Breast epithelium (tissue), 4 donors: ENCODE measurements at places on chromosomes 13 and 19.
A peak's percentile ranks its signal among the peaks of the same experiment; 100 is the strongest.

- DNase-seq = no peak
Observed at GRCh38 chr19:56291867-56292266, 19.3 kb downstream of the EDDM13 start.

DNA sequence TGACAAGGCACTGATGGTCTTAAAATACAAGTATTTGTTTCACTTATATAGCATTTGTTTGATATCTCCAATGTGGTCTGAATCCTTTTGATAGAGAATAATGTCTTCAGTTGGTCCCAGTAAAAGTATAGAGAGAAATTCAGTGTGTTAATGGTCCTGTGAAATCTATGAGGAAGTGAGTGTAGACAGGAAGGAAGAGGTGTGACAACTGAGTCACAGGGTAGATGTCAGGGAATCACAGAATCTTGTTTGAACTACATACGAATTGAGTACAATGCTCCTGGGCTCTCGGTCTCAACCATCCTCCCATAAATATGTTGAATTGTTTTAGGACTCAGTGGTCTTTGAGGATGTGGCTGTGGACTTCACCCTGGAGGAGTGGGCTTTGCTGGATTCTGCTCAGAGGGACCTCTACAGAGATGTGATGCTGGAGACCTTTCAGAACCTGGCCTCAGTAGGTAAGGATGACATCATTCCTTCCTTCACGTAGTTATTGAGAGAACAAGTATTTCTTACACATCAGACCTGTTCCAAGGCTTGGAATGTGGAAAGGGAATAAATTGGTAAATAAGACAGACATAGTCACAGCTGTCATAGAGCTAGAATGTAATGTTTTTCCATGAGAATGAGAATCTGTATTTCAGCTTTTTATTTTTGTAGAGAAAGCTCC is 9.1 kb downstream of the ZNF555 start:
- DNase-seq = no peak

GRCh38 chr13:113841353-113841650 is 22.6 kb downstream of the GAS6 start:
- DNase-seq = no peak

DNA sequence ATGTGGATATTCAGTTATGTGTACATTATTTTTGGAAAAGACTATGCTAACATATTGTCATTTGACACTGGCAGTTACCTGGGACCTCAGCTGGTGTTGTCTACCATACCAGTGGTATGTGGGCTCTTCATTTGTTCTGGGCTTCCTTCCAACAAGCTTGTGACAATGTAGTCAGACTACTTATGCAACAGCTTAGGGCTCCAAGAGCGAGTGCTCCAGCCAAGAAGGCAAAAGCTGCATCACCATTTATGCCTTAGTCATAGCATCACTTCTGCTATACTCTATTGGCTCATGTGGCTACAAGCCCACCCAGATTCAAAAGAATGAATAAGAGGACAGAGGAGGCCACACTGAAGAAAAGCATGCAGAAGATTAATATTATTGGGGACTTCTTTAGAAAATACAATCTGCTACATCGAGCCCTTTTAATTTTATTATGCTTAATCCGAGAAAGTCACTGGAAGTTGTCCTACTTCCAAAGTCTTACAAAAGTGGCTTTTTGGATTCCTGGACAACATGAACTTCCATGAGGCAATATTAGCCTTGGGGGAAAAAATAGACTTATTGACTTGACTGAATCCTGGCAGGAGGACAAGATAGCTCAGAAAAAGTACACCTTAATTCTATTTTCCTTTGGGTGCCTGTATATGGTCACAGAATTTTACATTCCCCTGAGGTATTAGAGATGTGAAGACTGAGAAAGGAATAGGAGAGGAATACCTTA is 529.4 kb upstream of the HTR2A start:
- DNase-seq = peak; percentile 77

DNA sequence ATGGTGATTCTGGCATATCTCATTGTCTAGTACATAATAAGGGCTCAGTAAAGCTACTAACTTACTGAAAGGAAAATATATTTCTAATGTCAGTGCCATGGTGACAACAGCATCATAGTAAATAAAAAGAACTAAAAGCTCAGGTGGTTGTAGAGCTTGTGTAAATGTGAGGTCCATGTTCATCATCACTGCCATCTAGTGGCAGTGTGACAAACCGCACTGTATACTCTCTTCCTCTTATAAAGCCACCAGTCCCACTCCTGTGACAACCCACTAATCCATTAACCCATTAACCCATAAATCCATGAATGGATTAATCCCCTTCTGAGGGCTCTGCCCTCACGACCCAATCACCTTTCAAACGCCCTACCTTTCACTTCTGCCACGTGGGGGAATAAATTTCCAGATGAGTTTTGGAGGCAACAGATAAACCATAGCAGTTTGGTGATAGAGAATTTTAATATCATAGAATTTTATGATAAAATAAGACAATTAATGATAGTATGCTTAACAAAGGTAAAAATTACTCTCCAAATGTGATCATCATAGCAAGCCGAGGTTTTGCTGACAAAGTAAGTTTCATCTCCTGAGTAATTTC is 160.4 kb upstream of the SGCG start:
- no peak for DNase-seq

DNA sequence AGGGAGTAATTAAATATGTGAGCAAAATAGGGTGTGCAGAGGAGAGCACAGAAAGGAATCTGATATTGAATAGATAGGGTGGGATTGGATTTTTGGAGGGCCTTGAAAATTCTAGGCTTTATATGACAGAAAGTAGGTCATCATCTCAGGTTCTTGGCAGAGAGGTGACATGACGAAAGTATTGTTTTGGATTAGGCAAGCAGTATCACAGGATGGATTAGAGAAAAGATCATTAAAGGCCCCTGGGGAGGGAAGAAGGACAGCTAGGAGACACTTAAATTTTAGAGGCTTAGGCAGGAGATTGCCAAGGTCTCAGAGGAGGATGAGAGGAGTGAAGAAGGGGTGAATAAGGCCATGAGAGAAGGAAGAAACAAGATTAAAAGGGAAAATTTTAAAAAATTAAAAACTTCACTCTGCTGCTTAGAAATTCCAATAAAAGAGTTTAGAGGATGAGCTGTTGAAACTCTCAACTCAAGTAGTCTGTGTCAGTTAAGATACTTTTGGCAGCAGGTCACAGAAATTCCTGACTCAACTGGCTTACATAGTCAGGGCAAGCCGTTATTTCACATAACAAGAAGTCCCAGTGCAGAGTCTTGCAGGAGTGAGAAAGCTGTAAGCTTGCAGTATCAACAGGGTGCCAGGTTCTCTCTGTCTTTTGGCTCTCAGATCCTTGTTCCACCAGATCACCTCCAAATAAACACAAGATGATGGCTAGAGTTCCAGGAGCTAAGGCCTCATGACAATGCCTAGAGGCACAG is 8.8 kb downstream of the GPC6 start:
- no peak for DNase-seq

GRCh38 chr13:73299787-73300186 is 241.0 kb downstream of the KLF5 start:
- DNase-seq = no peak

DNA sequence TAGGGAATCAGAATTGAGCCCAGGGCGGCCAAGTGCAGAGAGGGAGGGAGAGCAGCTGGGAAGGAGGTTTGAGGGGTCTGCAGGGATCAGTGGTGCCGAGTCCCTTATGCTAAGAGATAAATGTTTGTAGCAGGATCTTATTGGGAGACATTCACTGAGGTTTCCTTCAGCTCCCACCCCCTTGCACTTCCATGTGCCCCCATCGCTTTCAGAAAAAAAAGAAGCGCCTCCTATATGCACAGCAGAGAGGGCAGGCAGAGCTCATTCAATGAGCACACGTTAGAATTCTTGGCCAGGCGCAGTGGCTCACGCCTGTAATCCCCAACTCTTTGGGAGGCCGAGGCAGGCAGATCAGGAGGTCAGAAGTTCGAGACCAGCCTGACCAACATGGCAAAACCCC is 28.0 kb downstream of the CYP4F2 start:
- no peak for DNase-seq

- no peak for DNase-seq
Observed at GRCh38 chr13:49683489-49683888, 7.8 kb downstream of the EBPL start.

DNA sequence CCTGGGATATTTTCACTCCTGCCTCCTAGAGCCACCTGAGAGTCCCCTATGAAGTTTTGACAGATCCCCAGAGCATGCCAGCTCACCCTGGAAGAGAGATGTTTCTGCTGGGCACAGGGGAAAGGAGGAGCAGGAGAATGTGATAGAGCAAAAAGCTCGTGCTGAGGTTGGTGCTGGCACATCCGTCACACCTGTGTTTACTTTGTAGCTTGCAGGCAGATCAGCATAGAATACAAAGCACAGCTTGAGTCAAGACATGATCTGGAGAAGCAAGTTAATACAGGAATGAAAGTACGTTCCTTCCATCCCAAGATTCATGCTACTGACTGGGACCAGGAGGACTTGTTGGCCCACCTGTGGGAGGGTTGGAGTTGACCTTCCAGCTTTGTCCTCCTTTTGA is 46.1 kb downstream of the HSPH1 start:
- DNase-seq = no peak

- DNase-seq = no peak
Observed at GRCh38 chr13:98582947-98583346, 6.0 kb upstream of the STK24 start.

GRCh38 chr19:41887711-41888382 is 4.9 kb downstream of the ARHGEF1 start:
- no peak for DNase-seq

- no peak for DNase-seq
Observed at GRCh38 chr19:28827382-28827781, 385.6 kb downstream of the UQCRFS1 start.

- no peak for DNase-seq
Observed at GRCh38 chr13:51839711-51840540, 5.1 kb downstream of the TMEM272 start.

DNA sequence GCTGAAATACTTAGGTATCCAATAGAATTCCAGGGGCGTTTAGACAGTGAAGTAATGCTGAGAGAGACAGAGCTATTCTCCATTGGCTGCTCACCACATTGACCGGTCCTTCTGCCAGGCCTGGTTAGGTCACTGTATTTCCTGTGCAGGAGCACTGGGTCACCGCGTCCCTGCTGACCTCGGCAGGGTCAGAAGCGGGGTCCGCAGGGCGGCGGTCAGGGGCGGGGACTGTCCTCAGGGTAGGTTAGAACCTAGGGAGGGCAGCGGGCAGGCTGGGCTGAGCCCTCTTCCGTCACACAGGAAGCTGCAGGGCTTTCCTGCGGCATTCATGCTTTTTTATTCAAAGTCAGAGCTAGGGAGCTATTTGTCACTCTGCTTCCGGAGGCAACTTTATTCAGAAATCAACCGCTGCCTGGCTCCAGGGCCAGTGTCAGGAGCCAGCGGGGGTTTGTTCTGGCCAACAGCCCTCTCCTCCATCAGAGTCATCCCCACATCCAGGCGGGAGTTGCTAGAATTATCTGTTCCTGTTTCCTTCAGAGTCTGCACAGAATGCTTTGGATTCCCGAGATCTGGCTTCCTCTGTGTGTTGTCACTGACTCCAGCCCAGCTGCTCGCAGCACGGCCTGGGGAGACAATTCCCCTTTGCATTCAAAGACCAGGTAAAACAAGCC is 81.2 kb upstream of the WASF3 start:
- DNase-seq = no peak

GRCh38 chr13:66430269-66430668 is 799.9 kb downstream of the PCDH9 start:
- DNase-seq = no peak

GRCh38 chr13:113970810-113971470 is 2.9 kb downstream of the C13orf46 start:
- peak; percentile 91 for DNase-seq

DNA sequence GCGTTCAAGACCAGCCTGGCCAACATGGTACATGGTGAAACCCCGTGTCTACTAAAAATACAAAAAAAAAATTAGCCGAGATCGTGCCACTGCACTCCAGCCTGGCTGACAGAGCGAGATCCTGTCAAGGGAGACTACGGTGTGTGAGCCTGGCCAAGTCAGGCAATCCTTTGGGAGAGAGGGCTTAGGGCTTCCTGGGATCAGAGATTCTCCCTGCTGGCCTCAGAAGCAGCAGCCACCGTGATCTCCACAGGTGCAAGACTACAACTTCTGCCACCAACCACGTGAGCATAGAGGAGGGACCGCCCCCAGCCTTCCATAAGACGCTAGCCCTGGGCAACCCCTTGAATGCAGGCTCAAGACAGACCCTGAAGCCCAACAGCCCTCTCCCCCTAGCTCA is 7.6 kb downstream of the MFSD12 start:
- DNase-seq = no peak

DNA sequence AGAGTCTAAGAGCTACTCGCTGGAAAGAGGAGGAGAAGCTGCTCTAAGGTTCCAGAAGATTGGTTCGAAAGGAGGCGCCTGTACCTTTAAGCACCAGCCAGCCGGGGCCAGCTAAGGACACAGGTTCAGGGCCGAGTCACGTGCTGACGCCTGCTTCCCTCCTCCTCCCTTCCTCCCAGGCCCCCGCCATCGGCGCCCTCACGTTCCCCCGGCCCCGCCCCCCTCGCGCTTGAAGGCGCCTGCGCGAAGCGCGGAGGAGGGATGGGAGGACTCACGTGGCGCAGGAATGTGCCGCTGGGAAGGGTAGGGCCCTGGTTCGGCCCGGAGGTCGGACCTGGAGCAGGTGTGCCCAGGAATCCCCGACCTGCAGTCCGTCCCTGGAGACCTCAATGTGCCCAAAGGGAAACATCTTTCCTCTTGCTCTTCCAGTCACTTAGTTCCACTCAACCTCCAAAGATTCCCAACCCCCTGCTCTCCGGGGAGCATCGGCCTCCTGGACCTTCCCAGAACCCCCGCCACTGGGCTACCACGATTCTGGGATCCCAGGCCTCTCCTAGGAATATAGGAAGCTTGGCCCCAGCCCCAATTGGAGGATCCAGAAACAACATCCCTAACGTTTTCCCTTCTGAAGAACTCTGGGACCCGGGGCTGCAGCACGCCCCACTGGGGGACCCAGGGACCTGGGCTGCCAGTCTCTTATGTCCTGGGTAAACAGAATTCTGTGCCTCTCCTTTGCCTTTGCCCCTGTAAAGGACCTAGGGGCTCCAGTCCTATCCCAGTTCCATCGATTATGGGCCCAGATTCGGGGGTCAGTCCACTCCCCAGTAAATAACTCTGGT is 2.5 kb downstream of the DBP start:
- peak; percentile 98 for DNase-seq

DNA sequence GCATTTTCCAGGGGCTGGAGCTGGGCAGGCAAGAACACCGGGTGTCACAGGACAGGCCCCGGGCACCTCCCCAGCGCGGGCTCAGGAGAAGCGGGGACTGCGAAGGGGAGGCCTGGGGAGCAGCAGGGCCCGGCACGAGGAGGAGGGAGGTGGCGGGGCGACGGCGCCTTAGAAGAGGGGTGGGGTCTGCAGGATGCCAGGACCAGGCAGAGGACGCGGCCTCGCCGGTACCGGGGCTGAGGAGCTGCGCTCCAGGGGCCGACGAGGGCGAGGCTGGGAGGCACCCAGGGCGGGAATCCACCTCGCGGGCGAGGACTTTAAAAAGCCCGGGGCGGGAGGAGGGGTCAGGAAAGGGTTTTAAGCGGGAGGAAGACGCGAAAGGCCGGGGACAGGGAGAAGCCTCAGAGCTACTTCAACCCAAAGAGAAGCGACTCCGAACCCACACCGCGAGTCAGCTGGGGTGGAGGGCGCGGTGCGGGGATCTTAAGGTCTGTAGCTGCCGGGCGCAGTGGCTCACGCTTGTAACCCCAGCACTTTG is 665 bp downstream of the ZNF347 start:
- peak; percentile 18 for DNase-seq
